ENCODE measurements at places on chromosomes 6 and 20.

GRCh38 chr6:168884050-168884645 is 369.5 kb downstream of the THBS2 start:
- DNase-seq = no peak

GRCh38 chr6:41651246-41651961 is 13.1 kb downstream of the MDFI start:
- DNase-seq = no peak

GRCh38 chr6:75666592-75666991 is 64.9 kb downstream of the SENP6 start:
- no peak for DNase-seq

DNA sequence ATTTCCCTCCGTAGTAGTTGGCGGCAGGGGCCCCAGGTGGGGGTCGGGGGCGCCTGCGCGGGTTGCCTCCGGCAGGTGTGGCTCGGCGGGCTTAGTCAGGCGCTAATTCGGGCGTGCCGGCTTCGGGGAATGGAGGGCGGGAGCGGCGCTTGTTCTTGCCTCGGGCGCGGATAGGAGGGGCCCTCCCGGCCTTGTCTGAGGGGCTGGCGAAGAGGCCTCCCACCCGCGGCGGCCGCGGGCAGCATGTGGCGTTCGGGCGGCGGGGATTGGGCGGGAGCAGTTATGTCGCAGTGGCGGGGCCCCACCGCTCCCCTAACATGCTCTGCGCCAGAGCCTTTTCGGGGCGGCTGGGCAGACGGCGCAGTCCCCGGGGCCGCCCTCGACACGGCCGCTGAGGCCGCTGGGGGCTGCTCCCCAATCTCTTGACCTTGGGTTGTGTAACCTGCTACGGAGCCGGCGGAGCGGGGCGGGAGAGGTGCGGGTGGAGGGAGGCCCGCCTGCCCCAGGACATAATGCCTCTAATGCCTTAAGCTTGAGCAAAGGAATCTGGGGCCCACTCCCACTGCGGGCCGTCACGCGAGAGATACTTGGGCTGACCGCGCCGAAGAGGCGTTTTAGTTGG is 1.1 kb downstream of the AMD1 start:
- peak; percentile 39 for DNase-seq

DNA sequence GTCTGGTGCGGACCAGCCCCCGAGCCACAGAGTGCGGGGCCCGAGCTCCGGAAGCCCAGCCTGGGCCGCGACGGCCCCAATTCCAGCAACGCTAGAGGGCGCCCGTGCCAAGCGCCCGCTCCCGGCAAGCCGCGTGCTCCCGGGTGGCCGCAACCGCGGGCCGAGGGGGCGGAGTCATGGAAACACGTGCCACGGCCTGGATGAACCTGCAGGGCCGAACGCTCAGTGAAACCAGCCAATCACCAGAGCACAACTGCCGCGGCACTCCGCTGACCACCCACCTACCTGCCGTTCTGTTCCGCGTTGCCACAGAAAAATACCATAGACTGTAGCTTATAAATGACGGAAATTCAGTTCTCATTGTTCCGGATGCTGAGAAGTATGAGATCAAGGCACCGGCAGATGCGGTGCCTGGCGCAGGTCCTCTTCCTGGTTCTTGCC is 85.7 kb upstream of the FOXC1 start:
- DNase-seq = peak; percentile 60

DNA sequence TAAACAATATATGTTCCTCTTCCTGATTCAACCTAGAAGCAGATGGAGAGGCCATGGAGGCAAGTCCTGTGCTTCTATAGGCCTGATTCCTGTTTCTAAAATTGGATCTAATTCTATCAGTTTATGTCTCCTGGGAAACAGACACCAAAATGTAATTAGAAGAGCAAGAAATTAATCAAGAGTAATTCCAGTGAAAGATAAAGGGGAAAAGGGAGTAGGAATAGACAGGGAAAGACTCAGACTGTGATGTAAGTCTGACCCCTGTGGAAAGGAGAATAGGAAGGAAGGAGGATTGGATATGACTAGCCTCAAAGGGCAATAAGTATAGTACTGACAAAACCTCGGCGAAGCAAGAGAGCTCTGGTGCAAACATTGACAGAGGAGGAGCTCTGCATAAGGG is 33.9 kb upstream of the FBXO30 start:
- no peak for DNase-seq

- DNase-seq = no peak
Measured at GRCh38 chr6:128414943-128415342, 105.5 kb downstream of the PTPRK start.
